ENCODE measurements at places on chromosomes 16 and 17.
A peak's percentile ranks its signal among the peaks of the same experiment; 100 is the strongest.

DNA sequence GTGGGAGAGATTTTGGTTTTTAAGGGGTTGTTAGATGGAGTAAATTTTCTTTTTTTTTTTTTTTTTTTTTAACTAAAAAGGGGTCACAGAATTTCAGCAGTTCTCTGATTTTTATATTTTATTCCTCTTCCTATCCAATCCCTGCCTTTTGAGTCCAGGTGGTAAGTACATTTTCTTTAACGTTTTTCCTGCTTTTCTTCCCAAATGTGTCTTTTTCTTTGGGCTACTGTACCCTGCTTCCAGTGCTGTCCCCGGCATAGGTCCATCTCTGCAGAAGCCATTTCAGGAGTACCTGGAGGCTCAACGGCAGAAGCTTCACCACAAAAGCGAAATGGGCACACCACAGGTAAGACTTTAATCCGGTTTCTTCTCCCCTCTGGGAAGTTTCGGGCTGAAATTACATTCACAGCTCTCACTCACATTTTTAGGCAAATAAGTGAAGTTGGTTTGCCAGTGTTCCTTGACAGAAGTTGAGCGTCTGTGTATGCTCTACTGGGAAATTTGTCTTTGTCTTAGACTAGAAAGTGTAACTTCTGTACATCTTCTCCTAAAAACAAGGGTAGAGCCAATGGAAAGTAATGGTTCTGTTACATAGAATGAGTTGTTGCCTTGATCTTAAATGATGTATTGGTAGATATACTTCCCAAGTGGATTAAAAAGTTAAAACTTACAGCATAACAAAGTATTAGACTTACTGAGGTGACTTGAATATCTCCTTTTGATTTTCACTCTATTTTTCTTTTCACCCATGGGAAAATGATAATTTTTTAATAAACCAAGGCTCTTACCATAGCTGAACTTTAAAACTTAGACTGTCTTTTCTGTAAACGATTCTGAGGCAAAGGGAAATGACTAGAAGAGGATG is 54.5 kb downstream of the TUBD1 start:
- peak; percentile 62 for DNase-seq

DNA sequence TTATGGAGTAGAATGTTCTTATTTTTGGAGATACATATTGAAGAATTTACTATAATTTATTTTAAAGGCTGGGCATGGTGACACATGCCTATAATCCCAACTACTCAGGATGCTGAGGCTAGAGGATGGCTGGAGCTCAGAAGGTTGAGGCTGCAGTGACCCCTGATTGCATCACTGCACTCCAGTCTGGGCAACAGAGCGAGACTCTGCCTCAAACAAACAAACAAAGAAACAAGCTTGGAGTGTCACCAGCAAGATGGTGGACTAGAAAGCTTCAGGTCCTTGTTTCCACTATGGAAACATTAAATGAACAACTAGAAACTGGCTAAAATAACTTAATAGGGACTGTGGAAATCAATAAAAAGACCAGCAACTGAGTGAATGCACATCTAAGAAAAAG is 17.9 kb upstream of the GPT2 start:
- DNase-seq: no peak

- DNase-seq: no peak
Observed at GRCh38 chr17:2804912-2805311, 8.7 kb downstream of the RAP1GAP2 start.

DNA sequence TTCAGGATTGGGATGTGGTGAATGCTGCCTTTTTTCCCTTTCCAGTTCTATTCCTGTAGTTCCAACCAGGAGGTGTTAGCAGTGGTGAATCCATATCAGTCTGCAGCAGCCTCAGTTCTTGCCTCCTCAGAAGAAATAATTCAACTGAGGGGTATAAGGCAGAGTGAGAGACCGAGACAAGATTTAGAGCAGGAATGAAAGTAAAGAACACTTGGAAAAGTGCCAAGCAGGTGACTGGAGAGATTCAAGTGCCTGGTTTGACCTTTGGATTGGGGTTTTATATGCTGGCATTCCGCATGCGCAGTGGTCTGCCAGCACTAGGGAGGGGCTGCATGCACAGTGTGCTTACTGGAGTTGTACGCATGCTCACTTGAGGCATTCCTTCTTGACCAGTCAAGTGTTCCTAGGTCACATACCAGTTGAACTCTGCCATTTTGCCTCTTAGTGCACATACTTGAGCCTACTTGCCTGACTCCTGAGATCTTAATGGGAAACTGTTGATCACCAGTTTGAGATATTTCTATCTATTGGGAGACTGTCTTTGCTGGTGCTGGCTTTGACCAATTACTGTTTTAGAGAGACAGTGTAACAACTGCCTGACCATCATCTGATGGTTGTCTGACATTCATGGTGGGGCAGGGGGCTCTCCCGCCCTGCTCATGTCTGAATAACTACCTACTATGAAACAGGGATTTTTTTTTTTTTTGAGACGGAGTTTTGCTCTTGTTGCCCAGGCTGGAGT is 680 bp upstream of the CCL15 start:
- no peak for DNase-seq

DNA sequence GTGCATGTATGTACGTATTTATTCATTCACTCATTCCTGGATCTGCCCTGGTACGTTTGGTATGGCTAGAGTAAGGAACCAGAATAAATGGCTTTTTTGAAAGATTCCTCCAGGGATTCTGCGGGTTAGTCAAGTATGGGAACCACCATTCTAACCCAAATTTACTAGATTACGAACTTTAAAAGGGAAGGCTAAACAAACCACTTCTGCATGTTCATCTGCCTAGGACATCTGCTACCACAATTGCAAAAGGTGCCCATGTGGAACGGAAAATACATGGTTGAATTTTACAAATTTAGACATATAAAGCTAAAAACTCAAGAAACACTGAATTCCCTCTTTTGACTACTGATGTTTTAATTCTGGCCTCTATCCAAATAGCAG is 22.1 kb downstream of the CYTH1 start:
- no peak for DNase-seq

DNA sequence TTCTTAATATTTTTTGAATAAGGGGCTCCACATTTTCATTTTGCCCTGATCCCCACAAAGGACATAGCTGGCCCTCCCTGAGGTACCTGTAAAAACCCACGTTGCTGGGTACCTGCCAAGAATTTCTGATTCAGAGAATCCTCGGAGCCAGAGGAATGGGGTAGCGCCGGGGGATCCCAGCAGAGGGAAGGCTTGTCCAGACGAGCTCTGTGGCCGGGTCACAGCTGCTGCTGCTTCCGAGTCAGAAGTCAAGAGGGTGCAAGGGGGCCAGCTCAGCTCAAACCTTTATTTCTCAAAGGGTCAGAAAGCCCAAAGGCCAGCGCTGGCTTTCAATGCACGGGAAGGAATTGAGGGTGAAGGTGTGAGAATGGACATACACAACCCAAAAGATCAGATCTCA is 68.9 kb upstream of the SDK2 start:
- no peak for DNase-seq

- no peak for DNase-seq
Observed at GRCh38 chr17:28555022-28555421, 2.6 kb upstream of the UNC119 start.

DNA sequence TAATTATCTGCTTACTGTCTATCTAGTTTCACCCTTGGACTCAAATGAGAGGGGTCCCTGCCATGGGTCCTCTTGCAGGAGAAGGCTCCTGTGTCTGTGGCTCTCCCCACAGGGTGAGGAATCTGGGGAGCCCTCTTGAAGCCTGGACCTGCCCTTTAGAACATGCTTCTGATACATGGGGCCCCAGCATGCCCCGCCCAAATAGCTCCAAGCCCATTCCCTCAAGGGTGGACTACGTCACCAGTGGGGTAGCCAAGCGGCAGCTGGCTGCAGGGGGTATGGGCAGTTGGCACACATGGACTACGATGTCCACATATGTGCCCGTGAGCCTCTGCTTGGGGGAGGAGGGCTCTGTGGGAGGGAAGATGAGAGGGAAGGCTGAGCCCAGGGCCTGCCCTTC is 39.3 kb downstream of the ARHGAP27 start:
- DNase-seq: no peak

- no peak for DNase-seq
Observed at GRCh38 chr17:67051837-67052236, 7.5 kb downstream of the CACNG1 start.

- DNase-seq: no peak
Observed at GRCh38 chr17:48123776-48124388, 16.3 kb downstream of the SNX11 start.

GRCh38 chr16:19269098-19269497 is 16.4 kb upstream of the CLEC19A start:
- DNase-seq: no peak

DNA sequence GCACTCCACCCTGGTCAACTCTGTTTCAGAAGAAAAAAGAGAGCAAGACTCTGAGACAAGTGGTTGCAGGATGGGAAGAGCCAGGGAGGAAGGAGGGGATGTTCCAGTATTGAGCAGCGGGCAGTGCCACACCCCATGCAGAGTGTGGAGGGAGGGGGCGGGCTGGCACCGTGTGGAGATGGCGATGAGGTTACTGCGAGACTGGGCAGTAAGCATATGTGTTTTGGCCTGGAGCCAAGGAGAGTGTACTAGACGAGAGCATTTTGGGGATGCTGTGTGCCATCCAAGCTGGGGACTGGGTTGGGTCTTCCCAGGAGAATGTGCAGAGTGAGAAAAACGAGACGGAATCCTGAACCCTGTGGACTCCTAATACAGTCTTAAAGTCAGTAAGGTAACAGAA is 3.4 kb downstream of the TBC1D24 start:
- DNase-seq: no peak

- no peak for DNase-seq
Observed at GRCh38 chr17:18160128-18160856, 23.3 kb upstream of the ALKBH5 start.

- peak; percentile 57 for DNase-seq
Observed at GRCh38 chr17:19304209-19304608, 58.3 kb downstream of the B9D1 start.

DNA sequence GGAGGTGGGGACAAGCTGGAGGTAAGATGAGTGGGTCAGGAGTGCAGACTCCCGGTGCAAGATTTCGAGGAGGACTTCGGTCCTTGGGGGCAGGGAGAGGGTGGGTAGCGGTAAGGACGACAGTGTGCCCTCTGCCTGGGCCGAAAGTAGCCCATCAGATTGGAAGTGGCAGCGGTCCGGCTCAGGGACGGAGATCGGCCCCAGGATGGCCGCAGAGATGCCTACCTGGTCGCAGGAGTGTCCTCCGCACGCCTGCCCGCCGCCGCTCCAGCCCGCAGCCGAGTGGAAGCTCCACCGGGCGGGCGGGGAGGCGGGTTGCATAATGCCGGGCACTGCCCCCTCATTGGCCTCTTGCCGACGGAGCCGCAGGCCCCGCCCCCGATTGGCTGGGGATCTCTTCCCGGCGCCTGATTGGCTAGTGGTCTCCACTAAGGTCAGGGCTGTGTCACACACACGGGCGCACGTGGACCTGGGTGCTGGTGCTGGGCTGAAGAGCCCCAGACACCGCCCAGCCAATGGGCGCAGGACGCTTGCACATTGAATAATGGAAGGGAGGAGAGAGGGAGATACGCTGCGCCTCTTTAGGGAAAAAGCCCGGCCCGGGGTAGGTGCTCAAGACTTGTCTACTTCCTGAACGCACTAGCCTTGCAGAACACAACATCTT is at the start of gene PER1:
PER1 (minus strand) TSS at position 293 of the 664 bp plus-strand sequence. CDS start 1,698 bp downstream, outside the sequence.
- peak; percentile 94 for DNase-seq

DNA sequence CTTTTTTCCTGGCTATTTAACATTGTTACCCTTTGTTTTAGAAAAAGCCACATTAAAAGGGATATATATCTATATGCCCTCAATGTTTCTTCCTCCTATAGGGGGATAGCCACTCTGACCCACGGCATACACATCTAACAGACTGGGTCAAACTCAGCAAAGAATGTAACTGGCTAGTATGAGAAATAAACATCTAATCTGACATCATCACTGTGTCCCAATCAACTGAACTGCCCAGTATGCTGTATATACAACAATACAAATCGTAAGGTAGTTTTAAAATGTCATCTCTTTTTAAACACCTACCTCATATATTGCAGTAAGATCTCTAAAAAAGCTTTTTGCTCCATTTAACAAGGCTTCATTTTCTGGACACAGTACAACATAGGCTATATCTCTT is 39.9 kb upstream of the INTS2 start:
- no peak for DNase-seq

DNA sequence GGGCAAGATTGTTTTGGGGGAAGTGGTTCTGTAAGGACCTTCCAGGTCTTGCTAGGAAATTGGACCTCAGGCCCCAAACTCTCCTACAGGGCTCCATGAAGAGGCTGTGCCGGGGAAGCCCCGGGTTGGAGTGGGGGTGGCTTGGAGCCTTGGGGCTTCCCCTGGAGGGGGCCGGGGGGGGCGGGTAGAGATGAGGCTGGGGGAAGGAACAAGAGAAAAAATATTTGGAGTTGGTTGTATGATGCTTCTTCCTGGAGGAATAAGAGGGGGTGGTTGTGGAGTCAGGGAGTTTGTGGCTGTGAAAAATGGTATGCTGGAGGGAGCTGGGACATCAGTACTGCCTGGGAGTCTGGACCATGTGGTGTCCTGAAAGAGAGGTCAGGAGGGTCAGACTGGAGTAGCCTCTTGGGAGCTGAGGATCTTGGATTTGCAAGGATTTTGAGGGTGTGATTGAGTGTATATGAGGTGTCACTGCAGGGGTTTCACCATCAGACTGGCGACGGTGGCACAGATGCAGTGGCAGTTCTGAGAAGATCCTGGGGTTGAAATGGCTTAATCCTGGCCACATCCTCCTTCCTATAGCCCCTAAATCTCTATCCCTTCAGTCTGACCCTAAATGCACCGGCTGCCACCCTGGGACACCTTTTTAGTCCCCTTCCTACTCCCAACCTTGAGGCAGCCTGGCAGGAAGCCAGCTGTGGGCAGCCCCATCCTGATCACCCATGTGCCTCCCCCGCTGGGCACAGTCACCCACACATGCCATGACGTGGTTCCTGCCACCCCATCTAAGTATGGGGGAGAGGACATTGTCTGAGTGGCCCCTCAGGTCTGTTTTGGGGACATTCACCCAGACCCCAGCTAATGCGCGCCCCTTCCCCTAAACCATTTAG is 10.9 kb downstream of the RARA start:
- no peak for DNase-seq

- peak; percentile 18 for DNase-seq
Observed at GRCh38 chr16:86306811-86307513, 203.4 kb upstream of the FOXF1 start.

- DNase-seq: no peak
Observed at GRCh38 chr17:64056269-64057005, 36.0 kb upstream of the ICAM2 start.

DNA sequence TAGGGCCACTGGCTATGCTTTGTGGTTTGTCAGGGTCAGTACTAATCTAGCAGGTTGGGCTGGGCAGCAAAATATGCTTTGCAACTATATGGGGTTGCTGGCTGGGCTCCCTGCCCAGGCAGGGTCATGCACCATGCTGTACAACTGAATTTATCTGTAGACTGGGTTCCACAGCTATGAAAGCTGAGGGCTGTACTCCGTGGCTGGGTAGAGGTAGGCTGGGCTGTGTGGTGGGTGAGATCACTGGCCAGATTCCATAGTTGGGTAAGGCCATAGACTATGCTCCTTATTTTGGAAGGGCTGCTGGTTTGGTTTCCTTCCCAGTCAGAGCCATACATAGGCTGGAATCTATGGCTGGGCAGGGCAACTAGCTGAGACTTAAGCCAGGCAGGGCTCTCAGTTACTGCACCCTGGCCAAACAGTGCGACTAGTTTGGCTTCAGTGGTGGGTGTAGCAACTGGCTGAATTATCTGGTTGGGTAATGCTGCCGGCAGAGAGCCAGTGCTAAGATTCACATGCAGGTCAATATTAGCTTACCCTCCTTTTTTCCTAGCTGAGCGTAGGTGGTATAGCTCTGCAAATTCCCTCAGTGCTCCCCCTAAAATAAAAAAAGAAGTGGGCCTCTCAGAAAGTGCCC is 769.1 kb upstream of the CDH8 start:
- DNase-seq: no peak

- DNase-seq: no peak
Observed at GRCh38 chr17:80737106-80738019, 192.7 kb downstream of the RPTOR start.
